ENCODE measurements at places on chromosomes 2 and 18.
A peak's percentile ranks its signal among the peaks of the same experiment; 100 is the strongest.

DNA sequence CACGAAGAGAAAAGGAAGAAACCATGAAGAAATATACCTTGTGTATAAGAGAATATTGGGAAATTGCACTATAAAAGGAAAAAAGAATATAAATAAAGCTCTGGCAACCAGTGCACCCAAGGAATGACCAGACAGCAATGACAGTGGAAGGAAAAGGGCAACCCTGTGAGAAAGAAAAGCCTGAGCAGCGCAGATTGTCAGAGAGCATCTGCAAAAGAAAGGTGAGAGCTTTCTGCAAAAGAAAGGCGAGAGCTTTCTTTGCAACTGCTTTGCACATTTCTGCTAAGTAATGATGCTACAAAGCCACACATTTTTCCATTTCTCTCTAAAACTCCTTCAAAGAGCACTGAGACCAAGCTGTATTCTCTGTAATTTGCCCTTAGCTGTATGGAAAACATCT is 83.6 kb downstream of the CTNNA2 start:
- no peak for DNase-seq

GRCh38 chr2:179424571-179424970 is 159.9 kb upstream of the SESTD1 start:
- DNase-seq = no peak

DNA sequence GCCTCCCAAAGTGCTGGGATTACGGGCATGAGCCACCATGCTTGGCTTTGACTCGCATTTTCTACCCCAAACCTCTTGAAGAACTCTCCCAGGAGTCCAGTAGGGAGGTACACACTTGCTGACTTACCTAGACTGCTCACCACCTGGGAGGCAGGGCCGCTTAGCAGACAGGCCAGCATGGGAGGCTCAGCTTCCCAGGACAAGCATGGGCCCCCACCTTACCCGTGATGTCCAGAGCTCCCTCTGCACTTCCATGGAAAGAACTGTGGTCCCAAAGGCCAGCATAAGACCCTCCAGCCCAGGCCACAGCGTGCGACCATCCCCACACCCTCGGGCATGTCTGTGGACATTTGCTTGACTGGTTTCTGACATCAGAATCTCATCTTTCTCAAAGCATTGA is 36.8 kb downstream of the ST8SIA5 start:
- no peak for DNase-seq

GRCh38 chr2:23390152-23390551 is 5.2 kb downstream of the KLHL29 start:
- DNase-seq = no peak

- DNase-seq = no peak
Observed at GRCh38 chr2:235493402-235493774, 455 bp upstream of the AGAP1 start.

DNA sequence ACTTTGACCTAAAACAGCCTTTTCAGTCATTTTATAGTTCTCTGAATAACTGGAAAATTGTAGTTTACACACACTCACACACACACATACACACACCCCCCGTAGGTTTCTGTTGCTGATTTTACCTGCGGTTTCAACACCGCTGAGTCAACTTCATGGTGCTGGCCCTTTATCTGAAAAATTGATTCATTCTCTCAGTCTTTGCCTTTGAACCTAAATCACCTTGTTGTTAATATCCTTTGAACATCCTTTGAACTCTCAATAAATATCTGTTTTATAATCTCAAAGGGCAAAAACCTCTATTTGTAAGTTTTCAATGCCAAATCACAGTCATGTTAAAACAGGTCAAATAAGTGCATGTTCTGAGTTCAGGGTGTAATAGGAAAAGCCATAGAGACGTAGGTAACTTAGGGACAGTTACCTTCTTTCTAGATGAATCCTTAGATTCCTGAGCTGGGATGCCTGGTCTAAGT is 109.0 kb upstream of the BZW1 start:
- no peak for DNase-seq

DNA sequence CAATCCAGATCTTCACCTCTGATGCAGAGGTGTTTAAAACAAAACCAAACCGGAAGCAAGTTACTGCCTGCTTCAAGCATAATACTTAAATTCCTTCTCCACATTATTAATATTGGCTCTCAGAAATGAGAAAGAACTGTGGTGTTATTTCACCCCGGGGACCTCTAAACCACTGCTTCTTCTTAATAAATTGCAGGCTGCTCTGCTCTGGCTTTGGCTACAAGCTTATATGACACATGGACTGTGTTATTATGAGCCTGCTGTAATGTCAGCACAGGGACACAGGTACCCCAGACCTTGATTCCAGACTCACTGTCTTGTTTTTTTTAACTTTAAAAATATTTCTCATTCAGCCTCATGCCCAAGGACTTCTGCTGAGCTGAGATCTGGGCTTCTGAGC is 45.1 kb downstream of the ST6GAL2 start:
- DNase-seq = no peak

- DNase-seq = no peak
Observed at GRCh38 chr18:8381821-8382459, 227.3 kb upstream of the RAB12 start.

DNA sequence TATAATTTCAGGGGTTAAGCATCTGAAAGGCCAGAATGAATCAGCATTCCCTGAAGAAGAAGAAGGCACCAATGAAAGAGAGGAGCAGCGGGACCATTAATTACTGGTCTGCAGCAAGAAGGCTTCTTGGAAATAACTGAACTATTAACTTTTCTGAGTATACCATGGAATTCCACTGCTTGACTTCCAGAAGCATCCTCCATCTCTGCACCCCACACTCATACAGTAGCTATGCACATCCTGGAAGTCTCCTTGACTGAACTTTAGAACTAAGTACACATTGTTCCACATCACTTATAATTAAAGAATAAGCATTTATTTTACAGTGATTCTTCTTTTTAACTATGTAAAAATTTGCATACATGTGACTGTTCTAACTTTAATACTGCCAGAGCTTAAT is 131.5 kb downstream of the PPP1R1C start:
- DNase-seq = no peak

GRCh38 chr2:28084564-28084963 is 194.0 kb downstream of the BABAM2 start:
- no peak for DNase-seq

DNA sequence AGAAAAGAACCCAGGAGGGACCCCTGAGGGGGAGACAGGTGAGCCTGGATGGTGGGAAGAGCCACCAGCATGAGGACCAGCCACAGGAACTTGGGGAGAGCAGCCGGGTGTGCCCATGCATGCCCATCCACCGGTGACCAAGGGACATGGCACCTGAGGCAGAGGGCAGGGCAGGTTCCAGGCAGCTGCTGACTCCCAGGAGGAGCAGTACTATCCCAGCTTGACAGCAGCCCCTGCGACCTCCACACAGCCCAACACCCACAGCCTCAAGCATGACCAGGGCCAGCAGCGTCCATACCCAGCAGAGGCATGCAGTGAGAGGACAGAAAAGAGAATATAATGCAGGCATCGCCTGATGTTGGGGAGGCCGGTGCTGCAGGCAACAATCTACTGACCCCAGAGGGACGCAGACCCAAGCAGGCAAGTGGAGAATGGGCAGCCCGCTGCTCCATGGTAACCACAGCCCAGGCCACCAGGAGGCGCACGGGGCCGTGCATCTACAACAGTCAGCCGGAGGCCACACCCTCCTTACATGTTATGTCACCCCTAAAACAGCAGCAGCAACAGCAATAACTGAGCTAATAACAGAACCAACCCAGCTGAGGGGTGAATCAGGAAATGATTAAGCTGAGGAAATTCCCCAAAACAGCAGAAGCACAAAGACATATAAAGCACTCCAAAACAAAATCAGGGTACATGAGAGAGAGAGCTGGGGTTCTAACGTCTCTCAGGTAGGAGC is 44.1 kb downstream of the ANKMY1 start:
- peak; percentile 72 for DNase-seq

Measured in stimulated activated naive B cell treated with anti-CD40 and anti-IgM and Interleukin-4, amounts not matched to agents 10 μg/mL and 1 μg/mL and 100 μg/mL, for 72 hours (primary cell).